ENCODE measurements at places on chromosomes 7 and 10.

DNA sequence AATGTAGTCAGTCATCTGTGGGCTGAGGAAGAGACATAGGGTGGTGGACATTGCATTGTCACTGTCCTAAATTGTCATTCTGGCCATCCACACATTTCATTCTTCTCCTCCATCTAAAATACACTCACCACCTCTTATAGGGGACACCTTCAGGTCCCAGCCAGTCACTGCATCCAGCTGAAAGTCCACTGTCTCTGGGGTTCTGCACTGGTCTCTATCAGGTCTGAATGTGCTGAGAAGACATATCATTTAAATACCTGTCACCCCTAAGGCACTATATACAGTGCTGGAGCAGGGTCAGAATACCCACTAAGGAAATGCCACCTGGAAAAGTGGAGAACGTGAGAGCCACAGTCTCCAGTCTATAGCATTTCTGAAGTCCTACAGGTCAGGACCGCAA is 29.6 kb downstream of the SH2D4B start:
- H3K4me1 ChIP-seq = no peaks in the 10 kb centered on the region
- no peaks in the 10 kb centered on the region for H3K36me3 ChIP-seq
- no peak overlapping the region for H3K27ac ChIP-seq
- DNase-seq = no peak

DNA sequence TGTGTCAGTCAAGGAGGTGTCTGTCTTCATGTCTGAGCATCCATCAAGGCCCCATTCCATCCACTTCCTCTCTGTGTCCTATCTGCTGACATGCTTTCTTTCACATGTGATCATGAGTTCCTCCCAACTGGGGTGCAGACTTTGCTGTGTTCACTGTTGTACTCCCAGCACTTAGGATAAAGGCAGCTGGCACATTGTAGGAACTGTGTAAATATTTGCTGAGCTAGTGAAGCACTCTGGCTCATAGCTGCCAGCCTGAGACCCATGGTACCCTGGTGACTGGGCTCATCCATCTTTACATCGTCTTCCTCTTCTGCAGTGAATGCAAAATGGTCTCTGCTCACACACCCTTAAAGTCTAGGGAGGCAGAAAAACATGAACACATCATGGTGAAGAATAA is 242.2 kb upstream of the IGFBP3 start:
- H3K36me3 ChIP-seq = no peaks in the 10 kb centered on the region
- H3K4me3 ChIP-seq = no peak overlapping the region
- DNase-seq = no peak
- H3K27me3 ChIP-seq = no peaks in the 10 kb centered on the region

DNA sequence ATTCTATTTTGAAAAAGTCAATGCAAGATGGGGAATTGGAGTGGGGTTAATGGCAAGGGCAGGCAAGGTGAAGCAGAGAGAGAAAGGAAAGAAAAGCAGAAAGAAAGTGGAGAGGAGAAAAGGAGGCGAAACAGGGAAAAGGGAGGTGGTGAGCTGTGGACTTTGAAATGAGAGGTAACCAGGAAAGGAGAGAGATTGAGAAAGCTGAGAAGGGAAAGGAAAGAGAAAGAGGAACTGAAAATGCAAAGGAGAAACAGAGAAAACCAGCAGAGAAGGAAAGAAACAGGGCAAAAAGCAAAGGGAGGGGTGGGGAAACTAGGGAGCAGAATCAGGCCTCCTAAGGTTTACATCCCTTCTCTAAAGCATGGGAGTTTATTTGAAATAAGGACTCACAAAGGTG is 72.5 kb upstream of the TPK1 start:
- H3K4me1 ChIP-seq = no peaks in the 10 kb centered on the region
- H3K27ac ChIP-seq = no peak overlapping the region
- H3K4me3 ChIP-seq = no peak overlapping the region

DNA sequence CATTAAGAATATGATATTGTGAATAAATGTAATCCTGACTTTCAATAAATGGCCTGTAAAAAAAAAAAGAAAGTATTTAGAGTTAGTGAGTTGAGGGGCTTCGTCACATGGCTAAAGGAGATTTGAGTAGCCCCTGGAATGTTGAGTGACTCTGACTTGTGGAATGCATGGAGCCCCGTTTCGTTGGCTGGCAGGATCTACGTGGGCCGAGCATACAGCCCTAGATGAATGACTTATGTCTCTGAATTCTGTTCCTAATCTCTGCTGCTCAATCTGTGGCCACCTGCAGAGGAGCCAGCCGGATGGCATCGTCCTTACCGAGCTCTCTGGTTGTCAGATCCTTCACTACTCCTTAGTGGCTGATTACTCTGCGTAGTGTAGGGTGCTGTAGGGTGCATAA is 155.7 kb downstream of the MGMT start:
- H3K4me3 ChIP-seq = no peak overlapping the region
- H3K36me3 ChIP-seq = no peaks in the 10 kb centered on the region
- no peak overlapping the region for H3K27ac ChIP-seq
- H3K4me1 ChIP-seq = no peaks in the 10 kb centered on the region

DNA sequence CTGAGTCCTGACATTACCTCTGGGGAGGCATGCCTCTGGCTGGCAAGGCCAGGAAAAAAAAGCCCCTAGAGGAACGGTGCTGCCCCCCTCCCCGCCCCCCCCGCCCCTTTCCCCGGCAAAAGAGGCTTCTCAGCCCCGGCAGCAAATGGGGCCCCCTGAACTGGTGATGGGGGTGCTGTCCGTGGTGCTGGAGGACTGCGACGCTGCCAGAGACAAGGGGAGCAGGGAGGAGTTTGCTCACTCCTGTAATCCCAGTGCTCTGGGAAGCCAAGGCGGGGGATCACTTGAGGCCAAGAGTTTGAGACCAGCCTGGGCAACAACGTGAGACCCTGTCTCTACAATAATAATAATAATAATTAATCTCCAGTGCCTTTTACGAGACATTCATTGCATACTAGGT is 23.7 kb downstream of the SRRM3 start:
- H3K27me3 ChIP-seq = no peaks in the 10 kb centered on the region
- H3K4me3 ChIP-seq = no peak overlapping the region
- DNase-seq = peak; percentile 76
- H3K36me3 ChIP-seq = no peaks in the 10 kb centered on the region
- H3K27ac ChIP-seq = no peak overlapping the region

GRCh38 chr10:63221950-63222349 is 88.8 kb downstream of the NRBF2 start:
- no peaks in the 10 kb centered on the region for H3K27me3 ChIP-seq
- H3K27ac ChIP-seq = no peak overlapping the region
- H3K4me3 ChIP-seq = no peak overlapping the region

DNA sequence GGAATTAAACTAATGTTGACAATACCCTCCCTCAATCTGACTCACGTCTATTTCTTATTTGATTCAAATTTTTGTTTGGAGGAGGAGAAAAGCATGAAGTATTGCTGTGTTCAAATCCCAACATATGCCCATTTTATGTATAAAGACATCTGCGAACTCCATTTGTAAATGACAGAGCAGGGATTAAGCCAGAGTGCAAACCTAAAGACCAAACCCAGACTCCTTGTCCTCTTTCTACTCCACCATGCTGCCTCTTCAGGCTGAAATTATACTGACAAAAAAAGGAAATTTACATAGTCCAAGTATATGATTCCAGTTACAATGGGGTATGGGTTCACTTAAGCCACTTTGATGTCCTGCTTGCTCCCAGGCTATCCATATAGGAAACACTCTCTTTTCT is 383.1 kb downstream of the ADRA2A start:
- no peaks in the 10 kb centered on the region for H3K27me3 ChIP-seq
- no peaks in the 10 kb centered on the region for H3K36me3 ChIP-seq
- H3K4me1 ChIP-seq = no peaks in the 10 kb centered on the region
- DNase-seq = no peak
- H3K4me3 ChIP-seq = no peak overlapping the region
- no peak overlapping the region for H3K27ac ChIP-seq

- no peak overlapping the region for H3K4me3 ChIP-seq
- no peak overlapping the region for H3K27ac ChIP-seq
- no peaks in the 10 kb centered on the region for H3K27me3 ChIP-seq
- no peaks in the 10 kb centered on the region for H3K4me1 ChIP-seq
- no peak for DNase-seq
- no peaks in the 10 kb centered on the region for H3K36me3 ChIP-seq
These were observed 327.4 kb downstream of the AGMO start for GRCh38 chr7:15234431-15234830.

DNA sequence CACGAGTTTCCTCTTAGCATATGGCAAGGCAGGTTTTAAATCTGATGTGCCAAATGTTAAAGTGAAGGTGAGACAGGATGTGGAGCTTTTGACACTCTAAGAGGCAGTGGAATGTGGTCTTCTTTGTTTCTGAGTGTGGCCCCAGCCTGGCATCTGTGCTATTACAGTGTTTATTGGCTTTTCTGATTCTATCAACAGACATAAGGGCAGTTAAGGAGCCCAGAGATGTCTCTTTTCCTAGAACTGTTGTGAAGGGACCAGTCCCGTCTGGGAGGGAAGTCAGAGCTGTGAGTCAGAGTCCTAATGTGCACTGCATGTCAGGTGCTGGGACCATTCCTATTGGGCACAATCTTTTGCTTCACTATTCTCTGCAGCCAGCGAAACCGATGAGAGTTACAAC is 32.5 kb downstream of the TRUB1 start:
- H3K36me3 ChIP-seq = peaks cover 6% of the 10 kb centered on the region
- H3K4me3 ChIP-seq = no peak overlapping the region
- H3K27me3 ChIP-seq = no peaks in the 10 kb centered on the region
- DNase-seq = peak; percentile 39
- 0 out of 2 replicates have a peak overlapping the region, but pooled peaks have one; percentile 6 for H3K27ac ChIP-seq

DNA sequence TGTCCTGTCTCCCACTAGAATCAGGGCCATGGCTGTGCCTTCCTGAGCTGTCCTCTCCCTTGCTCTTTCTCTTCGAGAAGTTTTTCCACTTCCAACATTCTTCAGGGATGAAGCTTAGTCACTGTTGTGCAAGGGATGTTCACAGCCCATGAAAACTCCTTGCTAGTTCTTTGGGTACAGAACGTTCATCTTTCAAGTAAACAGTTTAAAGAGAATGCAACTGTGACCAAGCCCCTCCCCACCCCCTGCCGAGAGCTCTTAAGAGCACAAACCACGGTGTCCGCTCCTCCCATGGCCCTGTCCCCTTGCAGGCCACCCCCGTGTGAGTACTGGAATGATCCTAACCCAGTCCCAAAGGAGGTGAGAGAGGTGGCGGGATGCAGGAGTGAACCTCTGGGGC is 161.1 kb upstream of the RHEB start:
- no peaks in the 10 kb centered on the region for H3K27me3 ChIP-seq
- DNase-seq = no peak
- H3K36me3 ChIP-seq = no peaks in the 10 kb centered on the region
- no peak overlapping the region for H3K4me3 ChIP-seq
- H3K27ac ChIP-seq = no peak overlapping the region

GRCh38 chr10:89399956-89400355 is 7.5 kb downstream of the IFIT1 start:
- no peaks in the 10 kb centered on the region for H3K4me1 ChIP-seq
- H3K4me3 ChIP-seq = no peak overlapping the region
- DNase-seq = no peak
- H3K27me3 ChIP-seq = no peaks in the 10 kb centered on the region

DNA sequence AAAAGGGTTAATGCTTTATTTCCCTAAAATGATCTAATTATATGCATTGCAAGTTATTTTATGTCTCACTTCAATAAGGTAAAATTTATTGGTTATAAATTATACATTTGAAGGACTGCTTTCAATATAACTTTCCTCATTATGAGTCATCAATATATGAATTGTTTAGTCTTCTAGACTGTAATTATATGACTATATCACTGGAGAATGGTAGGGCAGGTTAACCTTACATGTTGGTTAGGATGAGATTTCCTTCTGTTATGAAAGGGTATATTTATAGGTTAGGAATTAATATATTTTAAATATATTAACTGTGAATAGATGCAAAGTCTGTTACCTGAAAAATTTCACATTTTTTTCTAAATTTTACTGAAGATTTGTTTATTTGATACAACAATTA is 406.4 kb upstream of the ETV1 start:
- H3K27ac ChIP-seq = no peak overlapping the region
- no peak for DNase-seq
- H3K4me1 ChIP-seq = no peaks in the 10 kb centered on the region
- no peak overlapping the region for H3K4me3 ChIP-seq

- H3K4me3 ChIP-seq = no peak overlapping the region
- H3K27ac ChIP-seq = no peak overlapping the region
- no peaks in the 10 kb centered on the region for H3K36me3 ChIP-seq
- no peaks in the 10 kb centered on the region for H3K4me1 ChIP-seq
These were observed 724.5 kb upstream of the POT1 start for GRCh38 chr7:125654076-125654475.

DNA sequence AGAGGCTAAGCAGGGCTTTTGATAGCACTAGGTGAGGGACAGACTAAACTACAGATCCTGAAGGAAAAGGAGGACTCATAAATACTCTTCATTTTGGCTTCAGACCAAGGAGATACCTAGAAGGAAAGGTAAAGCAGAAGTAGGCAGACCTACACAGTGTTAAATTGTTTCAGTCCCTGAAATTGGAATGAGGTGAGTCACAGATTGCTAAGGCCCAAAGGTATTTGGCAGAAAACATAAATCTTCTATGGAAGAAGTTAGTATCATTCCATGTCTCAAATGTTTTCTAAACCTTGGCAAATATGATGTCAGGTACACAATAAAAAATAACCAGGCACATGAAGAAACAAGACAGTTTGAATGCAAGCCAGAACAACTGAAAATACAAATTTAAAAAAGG is 30.0 kb downstream of the MTERF1 start:
- H3K27ac ChIP-seq = no peak overlapping the region
- DNase-seq = no peak
- no peaks in the 10 kb centered on the region for H3K4me1 ChIP-seq
- H3K27me3 ChIP-seq = no peaks in the 10 kb centered on the region
- H3K4me3 ChIP-seq = no peak overlapping the region
